ENCODE measurements at places on chromosomes 12 and 14.

DNA sequence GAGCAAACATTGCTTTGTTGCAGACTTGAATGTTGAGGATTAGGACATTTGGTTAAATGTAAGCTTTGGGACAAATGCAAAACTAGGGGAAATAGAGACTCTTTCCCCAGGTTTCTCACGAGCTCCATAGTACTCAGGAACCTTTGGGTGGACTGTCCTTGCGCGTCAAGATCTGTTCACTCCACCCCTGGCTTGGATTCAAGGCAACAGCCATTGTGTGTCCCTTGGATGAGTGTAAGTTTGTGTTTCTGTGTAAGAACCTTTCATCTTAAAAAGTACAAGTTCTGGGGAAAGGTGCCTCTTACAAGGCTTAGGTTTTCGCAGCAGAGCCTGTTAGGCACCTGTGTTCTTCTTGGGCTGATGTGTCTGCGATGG is 3.7 kb downstream of the SUSD6 start:
- no peak for DNase-seq

DNA sequence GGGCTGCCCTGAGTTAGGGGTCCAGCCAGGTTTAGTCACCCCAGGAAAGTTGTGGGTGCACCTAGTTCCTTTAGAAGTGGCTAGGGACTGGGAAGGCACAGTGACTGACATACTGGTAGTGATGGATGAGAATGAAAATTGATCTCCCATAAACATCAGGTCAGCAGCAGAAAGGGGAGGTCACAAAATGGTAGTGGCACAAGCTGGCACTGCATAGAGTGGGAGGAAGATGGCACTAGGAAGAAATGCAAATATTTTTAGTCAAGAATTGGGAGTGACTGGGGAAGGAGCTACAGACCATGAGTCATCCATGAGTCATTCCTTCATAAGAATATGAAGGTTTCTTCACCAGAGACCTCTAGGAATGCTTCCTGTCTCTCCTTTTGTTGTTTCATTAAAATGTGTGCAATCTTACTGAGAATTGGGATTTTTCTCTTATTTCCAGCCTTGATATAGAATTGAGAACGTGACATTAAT is 198.3 kb upstream of the AMIGO2 start:
- DNase-seq = peak; percentile 70

GRCh38 chr14:97270308-97270707 is 473.1 kb downstream of the VRK1 start:
- DNase-seq = no peak

DNA sequence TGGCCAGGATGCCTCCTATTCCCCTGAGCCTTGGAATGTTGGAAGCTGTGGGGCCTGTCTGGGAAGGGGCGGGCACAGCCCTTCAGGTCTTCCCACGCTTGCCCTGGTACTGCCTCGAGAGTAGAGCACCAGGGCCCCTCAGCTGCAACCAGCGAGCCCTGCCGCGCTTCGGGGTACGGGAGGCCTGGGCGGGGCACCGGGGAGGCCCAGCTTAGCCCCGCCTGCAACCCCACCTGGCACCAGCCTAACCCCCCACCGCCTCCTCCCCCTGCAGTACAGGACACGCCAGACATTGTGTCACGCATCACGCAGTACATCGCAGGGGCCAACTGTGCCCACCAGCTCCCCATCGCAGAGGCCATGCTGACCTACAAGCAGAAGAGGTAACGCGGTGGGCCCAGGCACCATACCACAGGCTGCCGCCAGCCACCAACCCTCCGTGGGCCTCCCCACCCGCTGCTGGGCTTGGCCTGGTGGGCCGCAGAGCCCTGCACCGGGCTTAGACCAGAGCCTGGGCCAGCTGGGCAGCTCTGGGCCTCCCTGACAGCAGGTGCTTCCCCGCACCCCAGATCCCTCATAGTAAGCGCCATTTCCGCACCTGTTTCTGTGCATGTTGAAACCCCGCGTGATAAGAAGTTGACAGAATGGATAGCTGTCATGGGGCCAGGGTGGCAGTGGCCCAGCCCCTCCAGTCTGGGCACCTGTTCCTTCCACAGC is 13.6 kb upstream of the TEX22 start:
- no peak for DNase-seq

DNA sequence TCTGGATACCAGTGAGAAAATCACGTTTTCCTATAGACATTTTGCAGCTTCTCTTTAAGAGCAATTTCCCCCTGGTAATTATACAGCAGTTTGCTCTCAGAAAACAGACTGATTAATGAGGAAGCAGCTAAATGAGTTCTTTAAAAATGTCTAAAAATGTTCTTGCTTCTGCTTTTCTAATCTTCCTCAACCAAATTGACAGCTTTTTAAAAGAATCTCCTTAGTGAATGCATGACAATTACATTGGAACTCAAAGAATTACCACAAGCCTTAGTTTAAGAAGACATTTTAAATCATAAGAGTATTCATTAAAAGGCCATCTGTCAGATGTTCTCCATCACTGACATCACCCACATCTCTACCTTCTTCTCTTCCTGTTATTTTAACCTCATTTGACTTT is 135.8 kb upstream of the PLXNC1 start:
- no peak for DNase-seq

GRCh38 chr12:17841496-17841895 is 248.5 kb downstream of the RERGL start:
- DNase-seq = no peak

GRCh38 chr12:45546545-45546944 is 183.0 kb upstream of the ARID2 start:
- no peak for DNase-seq

- DNase-seq = no peak
Measured at GRCh38 chr12:109154451-109155438, 38.4 kb downstream of the ACACB start.

- no peak for DNase-seq
Measured at GRCh38 chr14:104882325-104882973, 17.4 kb downstream of the CEP170B start.

DNA sequence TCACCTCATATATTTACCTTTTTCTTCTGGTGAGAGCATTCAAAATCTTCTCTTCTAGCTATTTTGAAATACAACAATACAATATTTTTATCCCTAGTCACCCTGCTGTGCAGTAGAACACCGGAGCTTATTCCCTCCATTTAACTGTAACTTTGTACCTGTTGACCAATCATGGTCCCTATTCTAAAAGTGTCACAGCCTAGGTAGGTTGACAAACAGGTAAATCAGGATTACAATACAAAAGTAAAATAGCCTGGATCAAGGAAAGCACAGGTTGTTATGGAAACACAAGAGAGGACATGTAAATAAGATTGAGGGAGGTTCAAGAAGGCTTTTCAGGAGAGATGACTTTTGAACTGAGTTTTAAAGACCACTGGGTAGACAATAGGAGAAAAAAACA is 670.9 kb downstream of the DIO2 start:
- no peak for DNase-seq

GRCh38 chr14:71487449-71487848 is 444.8 kb upstream of the RGS6 start:
- DNase-seq = no peak

GRCh38 chr12:6171409-6172015 is 28.7 kb upstream of the CD9 start:
- peak; percentile 97 for DNase-seq

- no peak for DNase-seq
Measured at GRCh38 chr14:54857830-54858269, 44.8 kb downstream of the GCH1 start.

GRCh38 chr12:22415342-22416309 is 81.1 kb upstream of the ST8SIA1 start:
- DNase-seq = no peak

- DNase-seq = no peak
Measured at GRCh38 chr14:95452176-95452892, 64.1 kb downstream of the SYNE3 start.

DNA sequence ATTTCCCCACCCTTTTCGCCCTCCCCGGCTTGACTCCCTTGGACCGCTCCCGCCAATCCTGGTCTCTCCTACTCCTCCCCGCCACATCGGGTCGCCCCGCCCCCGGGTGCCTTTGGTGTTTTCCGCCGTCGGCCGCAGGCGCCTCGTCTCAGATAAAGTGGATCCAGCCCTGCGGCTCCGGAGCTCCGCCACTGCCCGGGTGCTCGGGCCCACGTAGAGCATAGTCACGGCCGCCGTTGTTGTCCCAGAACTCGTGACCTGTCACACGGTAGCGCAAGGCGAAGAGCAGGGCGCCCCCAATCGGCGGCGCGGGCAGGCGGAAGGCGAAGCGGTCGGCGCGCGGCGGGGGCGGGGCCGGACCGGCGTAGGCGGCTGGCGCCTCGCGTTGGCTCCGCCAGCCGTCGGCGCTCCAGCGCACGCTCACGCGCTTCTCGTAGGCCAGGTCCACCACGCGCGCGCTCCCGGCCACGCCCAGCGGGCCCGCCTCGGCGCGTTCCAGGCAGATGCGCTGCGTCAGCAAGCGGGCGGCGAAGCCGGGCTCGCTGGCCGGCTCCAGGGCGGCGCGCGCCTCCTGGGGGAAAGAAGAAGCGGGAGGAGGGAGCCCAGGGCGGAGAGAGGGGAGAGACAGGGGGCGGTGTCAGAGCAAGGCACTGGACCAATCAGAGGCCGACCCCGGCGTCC is 1.2 kb downstream of the PPP1R3E start:
- DNase-seq = no peak

GRCh38 chr14:92317511-92317910 is 5.5 kb upstream of the SLC24A4 start:
- no peak for DNase-seq

- DNase-seq = no peak
Measured at GRCh38 chr12:67774983-67775587, 126.5 kb downstream of the DYRK2 start.

- no peak for DNase-seq
Measured at GRCh38 chr14:55832122-55832911, 252.3 kb downstream of the KTN1 start.

DNA sequence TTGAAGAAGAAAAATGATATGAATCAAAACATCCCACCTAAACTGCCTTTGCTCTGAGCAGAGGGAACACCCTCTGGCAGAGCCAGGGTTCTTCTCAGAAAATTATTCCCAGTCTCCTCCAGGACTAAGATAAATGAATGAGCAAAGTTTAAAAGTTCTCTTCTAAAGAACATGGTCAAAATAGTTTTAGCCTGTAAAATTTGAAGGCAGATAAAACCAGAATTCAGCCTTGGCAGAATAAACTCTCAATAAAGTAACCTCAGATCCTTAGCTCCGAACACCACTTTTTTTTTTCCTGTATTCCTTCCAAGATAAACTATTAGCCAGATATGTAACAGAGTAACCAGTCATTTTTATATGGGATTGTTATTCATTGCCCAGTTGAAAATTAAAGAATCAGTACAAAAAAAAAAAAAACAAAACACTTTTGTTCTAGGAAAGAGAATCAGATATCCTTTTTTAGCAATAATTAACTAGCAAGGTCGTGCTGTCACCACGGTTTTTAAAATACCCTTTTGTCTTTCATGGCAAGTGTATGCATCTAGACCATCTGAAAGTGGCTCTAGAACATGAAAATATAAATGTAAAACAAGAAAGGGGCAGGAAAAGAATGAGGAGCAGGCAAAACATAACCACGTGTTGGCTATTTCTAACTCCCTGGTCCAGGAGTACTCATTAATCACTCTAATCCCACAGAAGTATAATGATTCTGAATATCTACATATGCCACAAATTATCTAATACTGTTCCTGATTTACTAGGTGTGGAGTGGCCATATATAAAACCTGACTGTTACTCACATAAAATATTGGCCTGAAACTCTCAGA is 60.8 kb downstream of the CAPZA3 start:
- no peak for DNase-seq

GRCh38 chr14:92538412-92538985 is 24.9 kb downstream of the RIN3 start:
- no peak for DNase-seq

DNA sequence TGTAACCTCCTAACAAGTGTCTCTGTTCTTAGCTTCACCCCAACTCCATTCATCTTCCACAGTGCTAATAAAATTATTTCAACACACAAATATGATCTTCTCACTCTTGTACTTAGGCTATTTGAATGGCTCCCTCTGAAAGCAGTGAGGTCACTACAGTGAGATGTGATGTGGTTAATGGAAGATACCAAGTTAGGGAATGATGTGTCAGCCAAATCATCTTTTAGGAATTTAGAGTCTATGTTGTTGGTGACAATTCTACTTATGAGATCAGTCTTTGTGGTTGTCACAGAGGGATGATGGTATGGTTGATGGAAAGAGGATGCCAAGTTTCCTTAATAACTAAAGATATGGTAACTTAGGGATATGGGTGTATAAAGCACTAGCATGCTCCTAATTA is 57.6 kb downstream of the POLR3B start:
- no peak for DNase-seq

- DNase-seq = no peak
Measured at GRCh38 chr14:65780566-65780965, 368.0 kb downstream of the FUT8 start.

DNA sequence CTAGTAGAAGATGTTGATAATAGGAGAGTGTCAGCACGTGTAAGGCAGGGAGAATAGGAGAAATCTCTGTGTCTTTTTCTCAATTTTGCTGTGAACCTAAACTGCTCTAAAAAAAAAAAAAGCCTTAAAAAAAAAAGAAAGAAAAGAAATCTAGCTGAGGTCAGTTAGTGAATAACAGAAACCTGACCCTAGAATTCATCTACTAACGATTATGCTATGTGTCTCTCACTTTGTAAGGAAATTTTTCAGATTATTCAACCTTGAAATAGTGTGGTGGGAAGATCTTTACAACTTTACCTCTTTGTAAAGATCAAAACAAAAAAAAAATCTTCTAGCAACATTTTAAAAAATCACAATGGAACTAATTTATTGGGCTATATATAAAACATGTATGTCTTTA is 995.7 kb downstream of the GALC start:
- no peak for DNase-seq

GRCh38 chr12:89826468-89826867 is 117.8 kb upstream of the ATP2B1 start:
- DNase-seq = no peak

DNA sequence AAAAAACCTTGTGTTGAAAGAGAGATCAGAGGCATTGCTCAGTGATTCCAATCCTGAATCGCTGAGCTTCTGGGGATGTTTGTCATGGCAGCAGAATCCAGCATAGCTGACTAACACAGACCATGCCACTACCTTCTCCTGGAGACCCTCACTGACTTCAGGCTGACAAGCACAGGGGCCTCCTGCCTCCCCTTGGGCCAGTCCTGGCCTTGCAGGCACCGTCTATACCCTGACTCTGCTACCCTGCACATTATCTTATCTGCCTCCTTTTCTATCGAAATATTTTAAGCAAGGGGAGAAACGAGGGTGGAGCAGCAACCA is 139.8 kb downstream of the KIF26A start:
- no peak for DNase-seq

Data from glomerular endothelial cell (primary cell).